ENCODE measurements at places on chromosomes 12 and 14. TPM values are rescaled to one million over a fixed set of nuclear protein-coding genes. Genes with fewer than 3 reads are reported as not detected.

Gene FAM90A1
- not detected for total RNA-seq

Gene AKAP6
- 107 TPM for total RNA-seq

Gene GPN3
- 15.2 TPM for total RNA-seq

Gene NEUROD4
- 0.98 TPM for total RNA-seq

All from temporal lobe (tissue), 4 donors.